ENCODE measurements at places on chromosomes 4 and X.

DNA sequence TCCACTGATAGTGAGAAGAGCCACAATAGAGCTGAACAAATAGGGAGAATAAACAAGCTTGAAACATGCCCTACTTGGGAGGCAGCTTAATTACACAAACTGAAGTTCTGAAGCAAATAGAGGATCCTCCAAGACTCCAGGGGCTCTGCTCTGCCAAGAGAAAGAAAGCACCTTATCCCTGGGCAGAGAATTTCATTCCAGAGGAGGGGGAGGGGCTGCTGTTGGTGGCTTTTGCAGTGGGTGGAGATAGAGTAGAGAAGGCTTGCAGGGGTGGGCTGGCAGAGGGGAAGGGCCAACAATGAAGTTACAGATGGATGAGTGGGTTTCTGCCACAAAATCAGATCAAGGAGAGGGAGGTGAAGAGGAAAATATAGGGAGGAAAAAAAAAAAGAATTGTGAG, 1.0 kb upstream of the LPAR4 start:
- DNase-seq = no peak

DNA sequence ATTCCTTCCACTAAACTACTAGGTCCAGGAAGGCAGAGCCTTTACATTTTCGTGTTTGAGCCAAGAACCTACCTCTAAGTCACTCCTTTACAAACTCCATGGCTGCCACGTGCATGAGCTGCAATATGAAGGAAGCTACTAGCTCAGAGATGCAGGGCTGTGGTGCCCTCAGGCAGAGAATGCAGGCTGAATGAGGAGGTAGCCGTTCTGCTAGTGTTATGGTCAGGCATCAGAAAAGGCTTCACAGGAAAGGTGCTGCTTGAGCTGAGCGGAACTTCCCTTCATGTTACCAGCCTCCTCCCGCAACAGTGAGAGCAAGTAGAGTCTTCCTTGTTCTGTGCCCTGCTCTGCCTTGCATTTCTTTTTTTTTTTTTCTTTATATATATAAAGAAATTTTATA, 148.3 kb upstream of the PACRGL start:
- no peak for DNase-seq

DNA sequence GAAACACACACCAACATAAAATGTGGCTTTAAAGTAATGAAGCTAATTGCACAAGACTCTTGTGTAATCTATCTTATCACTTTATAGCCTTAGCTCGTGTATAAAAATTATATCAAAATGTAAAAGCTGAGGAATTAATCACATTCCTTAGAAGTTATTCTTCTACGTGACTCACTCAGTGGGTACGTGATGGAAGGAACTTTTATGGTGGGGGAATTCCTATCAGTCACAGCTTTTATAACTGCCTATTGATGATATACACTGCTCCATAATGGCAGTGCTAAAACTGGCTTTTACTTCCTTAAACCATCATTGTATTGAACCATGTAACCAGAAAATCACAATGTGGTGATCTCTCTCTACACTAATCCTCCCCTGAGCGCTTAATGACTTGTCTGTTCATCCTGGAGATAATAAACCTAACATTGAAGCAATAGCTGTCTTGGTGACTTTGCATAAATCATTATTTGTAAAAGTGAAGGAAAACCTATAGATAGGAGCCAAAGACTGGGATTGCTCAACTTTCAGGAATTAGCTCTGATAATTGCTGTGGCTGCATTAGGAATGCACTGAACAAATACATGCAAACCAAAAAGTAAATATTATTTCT, 276.7 kb downstream of the GBA3 start:
- DNase-seq = no peak

GRCh38 chrX:52262195-52262546, 77.5 kb downstream of the MAGED4 start:
- DNase-seq = no peak

DNA sequence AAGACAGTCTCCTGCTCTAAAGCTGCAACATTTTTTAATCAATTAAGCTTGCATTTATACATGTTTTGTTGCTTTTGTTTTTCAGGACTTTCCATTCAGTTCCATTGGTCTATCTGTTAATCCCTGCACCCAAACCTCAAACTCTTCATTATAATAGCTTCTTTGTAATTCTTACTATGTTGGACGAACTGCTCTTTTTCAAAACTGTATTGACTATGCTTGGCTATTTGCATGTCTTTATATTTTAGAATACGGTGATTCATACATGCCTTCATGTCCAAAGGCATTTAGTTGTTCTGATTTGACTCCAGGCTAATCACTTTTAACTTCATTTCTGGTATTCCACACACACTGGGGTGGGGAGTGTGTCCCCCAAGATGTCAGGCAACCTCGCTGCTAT, 14.1 kb downstream of the MAGEC1 start:
- DNase-seq = no peak

GRCh38 chrX:69153060-69153730, 12.1 kb downstream of the PJA1 start:
- DNase-seq = no peak

DNA sequence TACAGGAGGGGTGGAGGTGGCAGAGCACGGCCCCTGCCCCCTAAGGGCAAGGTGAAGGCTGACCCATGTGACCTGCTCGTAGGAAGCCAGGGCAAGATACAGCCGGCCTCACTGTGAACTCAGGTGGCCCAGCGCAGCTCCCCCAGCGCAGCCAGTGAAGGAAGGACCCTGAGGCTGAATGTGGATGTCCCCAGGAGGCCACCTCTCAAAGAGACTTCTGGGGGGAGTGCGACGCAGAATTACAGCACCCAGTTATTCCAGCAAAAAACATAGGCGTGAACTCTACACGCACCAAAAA, 52.6 kb downstream of the ZFYVE28 start:
- DNase-seq = no peak

DNA sequence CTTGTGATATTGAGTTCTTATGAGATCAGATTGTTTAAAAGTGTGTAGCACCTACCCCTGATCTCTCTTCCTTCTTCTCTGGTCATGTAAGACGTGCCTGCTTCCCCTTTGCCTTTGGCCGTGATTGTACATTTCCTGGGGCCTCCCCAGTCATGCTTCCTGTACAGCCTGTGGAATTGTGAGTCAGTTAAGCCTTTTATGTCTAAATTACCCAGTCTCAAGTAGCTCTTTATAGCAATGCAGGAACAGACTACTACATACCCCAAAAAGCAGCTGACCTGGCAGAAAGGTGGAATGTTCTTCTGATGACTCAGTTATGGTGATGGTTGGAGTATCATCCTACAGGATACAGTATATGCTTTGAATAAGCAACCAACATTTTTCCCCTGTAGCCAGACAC, 11.4 kb upstream of the MCUB start:
- DNase-seq = peak; percentile 19

- no peak for DNase-seq
These were observed 931.2 kb downstream of the CCSER1 start for GRCh38 chr4:91058345-91058744.

- peak; percentile 37 for DNase-seq
These were observed 46.5 kb downstream of the HADH start for GRCh38 chr4:108036213-108036612.

- DNase-seq = peak; percentile 15
These were observed 24.7 kb upstream of the PBDC1 start for GRCh38 chrX:76148041-76148665.

GRCh38 chr4:57191523-57192034, 81.4 kb upstream of the IGFBP7 start:
- DNase-seq = no peak

DNA sequence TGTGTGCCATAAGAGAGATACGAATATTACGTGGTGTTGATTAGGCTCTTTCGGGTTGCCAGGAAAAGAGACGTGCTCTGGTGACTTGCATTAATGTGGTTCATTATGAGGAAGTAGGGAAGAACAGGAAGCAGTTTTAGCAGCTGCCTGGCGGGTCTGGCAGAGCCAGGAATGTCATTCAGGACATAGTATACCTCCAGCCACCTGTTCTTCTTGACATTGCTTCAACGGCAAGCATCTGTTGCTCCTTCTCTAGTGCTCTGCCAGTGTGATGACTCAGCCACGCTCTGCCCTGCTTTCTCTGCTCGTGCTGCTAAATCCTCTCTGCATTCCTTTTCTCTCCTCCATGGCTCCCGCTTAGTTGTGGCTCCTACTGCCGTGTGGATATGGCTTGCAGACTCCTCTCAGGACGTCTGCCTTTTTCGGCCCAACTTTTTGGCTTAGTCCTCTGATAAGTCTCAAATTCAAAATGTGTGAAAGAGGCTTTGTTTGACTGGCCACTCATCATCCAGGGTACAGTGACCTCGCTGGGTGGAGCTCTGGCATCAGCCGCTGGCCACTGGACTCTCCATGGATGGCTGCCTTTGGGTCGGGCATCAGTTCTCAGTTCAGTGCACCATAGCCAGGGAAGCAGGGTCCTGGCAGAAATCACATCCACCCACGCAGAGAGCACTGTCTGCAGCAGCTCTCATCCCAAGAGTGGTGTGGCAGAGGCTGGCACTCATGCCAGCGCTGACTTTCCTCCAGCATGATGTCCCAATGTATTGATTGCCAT, 89.3 kb upstream of the KLF3 start:
- DNase-seq = no peak

GRCh38 chr4:102871772-102872171, 3.0 kb downstream of the CISD2 start:
- no peak for DNase-seq

DNA sequence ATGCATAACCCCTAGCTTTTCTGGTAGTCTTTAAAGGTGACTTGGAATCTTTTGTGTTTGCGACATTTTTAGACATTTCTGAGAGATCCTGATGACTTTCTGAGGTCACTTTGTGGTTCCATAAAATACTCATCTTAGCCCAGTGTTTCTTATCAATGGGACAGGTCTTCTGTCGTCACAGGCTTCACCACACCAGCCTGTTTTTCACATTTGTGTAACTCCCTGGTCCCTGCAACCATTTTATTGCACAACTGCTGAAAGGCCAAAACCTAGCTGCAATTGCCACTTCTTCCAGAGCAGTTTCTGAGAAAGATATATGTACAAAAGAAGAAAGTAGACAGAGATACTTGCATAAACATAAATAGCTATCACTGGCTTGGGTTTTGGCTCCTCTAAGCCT, 120.9 kb downstream of the IL15 start:
- DNase-seq = no peak

Data from activated CD4-positive, alpha-beta T cell treated with anti-CD3 and anti-CD28 coated beads, Interleukin-2, Interleukin-4, amounts not matched to agents 100 ng/mL and 50 ng/mL, durations not matched to agents 16 hours and 8 hours (primary cell).